ENCODE measurements at places on chromosomes 3 and 15.

- DNase-seq, result no peak
Measured at GRCh38 chr3:134928392-134928791, 133.3 kb downstream of the EPHB1 start.

GRCh38 chr15:64717735-64718495 lies 57.5 kb downstream of the RBPMS2 start:
- no peak for DNase-seq

GRCh38 chr3:187673012-187673411 lies 2.8 kb upstream of the SST start:
- DNase-seq, result no peak

DNA sequence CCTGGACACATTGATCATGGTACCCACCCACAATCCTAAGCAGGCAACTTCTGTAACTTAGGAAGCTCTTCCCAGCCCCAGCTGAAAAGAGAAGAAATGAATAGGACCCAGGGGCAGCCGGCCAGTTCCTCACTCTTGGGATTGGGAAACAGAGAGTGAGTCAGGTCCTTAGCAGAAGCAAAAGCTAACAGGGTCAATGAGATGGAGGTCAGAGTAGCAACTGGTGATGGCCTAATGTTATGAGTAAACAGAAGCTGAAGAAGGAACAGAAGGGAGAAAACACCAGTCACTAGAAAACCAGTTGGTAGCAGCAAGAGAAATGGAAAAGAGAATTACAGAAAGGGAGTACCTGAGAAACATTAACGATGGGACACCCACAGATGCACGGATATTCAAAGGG lies 20.0 kb downstream of the RIOX2 start:
- DNase-seq, result no peak

DNA sequence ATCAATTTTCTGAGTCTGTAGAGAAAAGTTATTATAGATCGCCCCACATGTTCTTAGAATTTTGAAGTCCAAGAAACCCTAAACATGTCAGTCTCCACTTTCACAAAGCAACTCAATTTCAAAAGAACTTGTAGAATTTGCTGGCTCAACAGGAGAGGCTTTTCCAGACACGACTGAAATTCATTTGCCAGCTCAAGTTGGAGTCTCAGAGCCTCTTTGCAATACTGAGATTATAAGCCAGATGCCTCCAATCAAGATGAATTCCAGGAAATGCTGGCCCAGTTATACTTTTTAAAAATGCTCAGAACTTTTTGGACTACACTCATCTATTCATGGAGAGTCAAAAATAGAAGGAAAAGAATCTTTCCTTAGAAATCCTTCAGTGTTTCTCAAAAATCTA lies 56.9 kb upstream of the NLGN1 start:
- no peak for DNase-seq

DNA sequence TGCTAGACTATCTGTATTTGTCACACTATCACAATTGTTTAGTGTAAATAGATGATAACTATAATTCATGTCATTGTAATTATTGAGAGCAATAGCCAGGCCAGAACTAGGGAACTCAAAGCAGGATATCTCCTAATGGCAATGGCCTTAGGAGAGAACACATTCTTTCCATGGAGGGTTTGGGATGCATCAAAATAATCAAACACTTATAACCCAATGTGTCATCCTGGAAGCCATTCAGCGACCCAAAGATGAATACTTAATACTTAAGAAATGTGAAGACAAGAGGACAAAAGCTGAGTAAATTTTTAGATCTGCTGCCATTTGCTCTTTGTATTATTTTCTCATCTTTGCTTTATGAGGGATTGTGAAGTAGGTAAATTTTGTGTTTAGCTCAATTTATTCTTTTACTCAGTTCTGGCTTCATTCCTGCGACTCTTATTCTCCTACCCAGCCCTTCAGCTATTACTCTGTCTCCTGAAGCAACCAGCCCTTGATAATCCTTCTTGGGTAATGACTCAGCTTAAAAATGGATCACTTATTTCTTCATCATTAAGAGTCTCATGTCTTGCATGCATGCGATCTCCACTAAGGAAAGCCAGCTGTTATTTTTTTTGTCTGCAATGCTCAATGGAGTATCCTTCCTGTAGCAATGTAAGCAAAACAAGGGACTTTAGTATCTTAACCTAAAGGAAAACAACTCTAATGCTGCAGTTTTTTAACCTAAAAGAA lies 2.0 kb downstream of the OR4F15 start:
- DNase-seq, result no peak

DNA sequence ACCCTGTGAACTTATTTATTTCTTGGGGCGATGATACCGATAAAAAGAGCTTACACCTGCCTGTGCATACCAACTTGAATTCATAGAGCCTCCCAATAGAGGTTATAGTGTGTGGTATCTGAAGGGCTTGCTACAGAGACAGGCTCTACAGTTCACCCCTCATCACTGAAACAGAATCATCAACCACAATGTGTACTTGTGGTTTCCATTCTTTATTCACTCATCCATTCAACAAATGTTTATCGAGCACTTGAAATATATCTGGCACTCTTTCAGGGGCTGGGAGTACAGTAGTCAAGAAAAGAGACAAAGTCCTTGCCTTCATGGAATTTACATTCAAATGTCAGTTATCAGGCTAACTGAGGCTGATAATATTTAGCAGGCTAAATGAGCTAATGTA lies 134.4 kb upstream of the SKOR1 start:
- no peak for DNase-seq

DNA sequence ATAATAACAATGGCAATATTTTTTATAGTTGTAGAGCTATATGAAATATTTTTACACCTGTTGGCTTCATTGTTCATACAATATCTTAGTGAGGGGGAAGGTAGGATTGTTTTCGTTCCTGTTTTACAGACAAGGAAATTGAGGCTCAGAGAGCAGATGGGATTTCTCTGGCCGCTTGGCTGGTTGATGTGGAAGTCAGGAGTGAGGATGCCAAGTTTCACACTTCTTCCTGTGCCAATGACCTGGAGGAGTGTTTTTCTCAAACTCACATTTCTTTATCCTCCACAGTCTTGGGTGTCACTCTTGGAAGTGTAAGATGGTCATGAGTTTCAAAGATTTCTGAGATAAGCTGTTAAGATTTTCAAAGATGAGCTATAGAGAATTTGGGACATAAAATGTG lies 50.6 kb downstream of the LPP start:
- no peak for DNase-seq

- no peak for DNase-seq
Measured at GRCh38 chr15:49190586-49190985, 20.5 kb downstream of the GALK2 start.

DNA sequence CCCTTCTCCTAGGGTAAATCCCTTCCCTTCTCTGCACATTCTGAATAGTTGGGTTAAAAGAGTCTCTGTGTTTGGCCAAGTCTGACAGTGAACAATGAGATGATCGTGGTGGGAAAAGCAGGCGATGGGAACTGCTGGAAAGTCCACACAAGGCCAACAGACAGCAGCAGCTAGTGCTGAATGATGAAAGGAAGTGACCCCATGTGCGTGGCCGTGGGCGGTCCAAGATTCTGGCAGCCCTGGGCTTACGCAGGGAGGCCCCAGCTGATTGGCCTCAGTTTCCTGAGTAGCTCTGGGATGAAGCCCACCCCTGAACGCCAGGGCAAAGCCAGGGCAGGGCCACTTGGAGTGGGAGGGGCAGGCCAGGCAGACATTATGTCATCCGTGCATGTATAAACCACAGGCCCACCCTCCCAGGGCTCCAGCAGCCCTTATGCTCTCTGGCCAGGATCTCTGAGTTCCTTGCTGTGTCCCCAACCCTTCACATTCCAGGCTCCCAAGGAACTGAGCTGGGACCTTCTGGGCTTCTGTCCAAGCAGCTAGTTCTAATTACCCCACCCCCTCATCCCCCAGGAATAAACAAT lies 57.8 kb downstream of the CDC25A start:
- no peak for DNase-seq

DNA sequence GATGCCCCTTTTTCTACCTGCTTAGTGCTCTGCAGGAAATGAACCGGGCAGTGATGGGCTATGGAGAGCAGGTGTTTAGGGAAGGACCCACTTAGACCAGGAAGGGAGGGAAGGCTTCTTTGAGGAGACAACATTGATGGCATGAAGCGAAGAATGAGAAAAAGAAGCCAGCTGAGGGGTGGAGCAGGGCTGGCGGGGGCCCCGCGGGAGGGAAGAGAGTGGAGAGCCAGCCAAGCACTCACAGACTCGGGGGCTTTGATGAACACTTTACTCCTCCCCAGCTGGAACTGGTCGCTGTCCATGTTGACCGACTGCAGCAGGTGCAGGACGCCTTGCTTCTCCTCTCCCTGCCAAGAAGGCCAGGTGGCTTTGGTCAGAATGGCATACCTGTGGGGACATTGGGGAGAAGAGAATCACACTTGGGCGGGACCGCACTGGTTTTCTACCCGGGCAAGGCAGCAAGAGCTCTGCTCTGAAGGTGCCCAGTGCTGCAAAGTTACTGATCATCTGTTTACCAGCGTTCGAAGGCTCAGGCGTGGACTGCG lies 28.4 kb upstream of the LDHAL6B start:
- DNase-seq, result no peak
